ENCODE measurements at places on chromosomes 5 and 9.

DNA sequence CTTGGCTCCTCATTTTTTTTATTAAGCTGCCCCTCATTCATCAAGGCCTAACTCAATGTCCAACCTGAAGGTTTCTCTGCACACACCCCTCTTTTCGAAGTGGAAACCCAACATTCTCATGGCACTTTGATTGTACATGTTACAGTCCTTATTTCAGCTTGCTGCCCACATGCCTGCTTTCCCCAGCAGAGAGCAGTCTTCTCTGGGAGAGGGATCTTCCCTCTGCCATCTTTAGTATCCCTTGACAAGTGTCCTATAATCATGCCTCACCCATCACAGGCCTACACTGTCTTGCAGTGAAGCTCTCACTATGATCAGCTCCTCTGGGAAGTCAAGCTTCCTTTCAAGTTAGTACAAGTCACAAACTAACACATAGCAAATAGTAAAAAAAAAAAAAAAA lies 175.1 kb downstream of the ACER2 start:
- DNase-seq = no peak

GRCh38 chr5:42500003-42500599 lies 76.9 kb downstream of the GHR start:
- no peak for DNase-seq

- DNase-seq = no peak
These were observed 19.2 kb downstream of the CAPSL start for GRCh38 chr5:35919191-35919590.

- DNase-seq = no peak
These were observed 5.0 kb upstream of the EBF1 start for GRCh38 chr5:159104759-159105144.

DNA sequence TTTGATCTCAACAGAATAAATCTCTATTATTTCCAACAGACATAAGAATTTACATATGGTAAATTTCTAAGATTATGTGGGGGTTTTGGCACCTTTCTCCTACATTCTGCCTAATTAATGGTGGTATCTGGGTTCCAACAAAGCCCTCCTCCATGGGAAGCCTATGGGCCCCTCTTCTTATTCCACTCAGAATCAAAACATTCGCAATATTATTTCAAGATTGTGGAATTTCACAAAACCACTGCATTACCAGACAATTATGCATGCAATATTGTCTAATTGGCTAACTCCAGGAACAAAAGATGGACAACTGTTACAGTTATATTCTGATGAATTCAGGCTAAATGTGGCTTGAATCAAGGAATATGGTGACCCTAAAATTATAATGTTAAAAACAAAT lies 434.0 kb downstream of the NFIB start:
- no peak for DNase-seq

DNA sequence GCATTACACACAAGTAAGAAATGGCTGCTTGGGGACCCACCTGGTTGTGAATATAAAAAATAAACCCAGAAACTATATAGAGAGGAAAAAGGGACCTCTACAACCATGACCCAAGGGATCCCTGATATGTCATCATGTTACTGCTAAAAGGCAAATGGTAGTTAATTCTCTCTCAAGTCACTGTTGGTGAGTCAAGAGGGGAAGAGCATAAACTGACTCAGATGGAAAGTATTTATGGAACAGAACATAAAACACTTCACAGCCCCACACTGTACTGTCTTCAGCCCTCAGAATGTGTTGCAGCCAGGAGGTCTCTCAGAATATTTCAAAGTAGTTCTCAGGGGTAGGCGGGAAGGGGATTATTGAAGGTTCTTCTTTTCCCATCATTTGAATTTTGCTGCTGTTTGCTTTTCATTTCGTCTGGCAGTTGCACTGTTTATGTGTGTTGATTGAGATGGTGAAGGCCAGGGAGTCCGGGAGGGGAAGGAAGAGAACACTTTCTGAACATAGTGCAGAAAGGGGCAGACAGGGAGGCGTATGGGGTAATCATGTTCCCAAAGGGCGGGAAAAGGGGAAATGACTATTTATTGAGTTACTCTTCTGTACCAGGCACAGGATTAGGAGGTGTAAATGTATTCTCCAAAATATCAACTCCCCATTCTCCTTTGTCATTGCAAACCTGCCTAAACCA lies 85.5 kb downstream of the TEK start:
- no peak for DNase-seq
